Stimulated activated CD4-positive, alpha-beta T cell treated with anti-CD3 and anti-CD28 coated beads, Interleukin-2, amount 100 ng/mL, for 24 hours (primary cell): ENCODE measurements at places on chromosomes 2 and 18.
A peak's percentile ranks its signal among the peaks of the same experiment; 100 is the strongest.

- DNase-seq, result no peak
These were observed 44.5 kb downstream of the MAP3K2 start for GRCh38 chr2:127343277-127343676.

DNA sequence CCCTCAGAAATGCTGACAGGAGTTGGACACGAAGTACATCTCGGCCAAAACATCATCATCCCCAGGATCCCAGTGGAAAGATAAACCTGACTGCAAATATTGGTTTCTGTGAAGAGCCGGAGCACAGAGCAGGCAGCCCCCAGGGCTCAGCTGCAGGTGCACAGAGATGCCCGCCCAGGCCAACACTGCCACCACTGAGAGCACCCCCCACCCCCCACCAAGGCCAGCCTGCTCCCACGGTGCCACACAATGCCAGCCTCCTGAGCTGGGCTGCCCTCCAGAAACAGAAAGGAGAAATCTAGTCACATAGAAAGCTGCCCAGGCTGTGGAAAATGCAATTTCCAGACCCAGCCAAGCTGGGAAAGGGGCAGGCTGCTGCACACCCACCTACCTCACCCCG, 71.7 kb downstream of the GALNT14 start:
- DNase-seq, result no peak

DNA sequence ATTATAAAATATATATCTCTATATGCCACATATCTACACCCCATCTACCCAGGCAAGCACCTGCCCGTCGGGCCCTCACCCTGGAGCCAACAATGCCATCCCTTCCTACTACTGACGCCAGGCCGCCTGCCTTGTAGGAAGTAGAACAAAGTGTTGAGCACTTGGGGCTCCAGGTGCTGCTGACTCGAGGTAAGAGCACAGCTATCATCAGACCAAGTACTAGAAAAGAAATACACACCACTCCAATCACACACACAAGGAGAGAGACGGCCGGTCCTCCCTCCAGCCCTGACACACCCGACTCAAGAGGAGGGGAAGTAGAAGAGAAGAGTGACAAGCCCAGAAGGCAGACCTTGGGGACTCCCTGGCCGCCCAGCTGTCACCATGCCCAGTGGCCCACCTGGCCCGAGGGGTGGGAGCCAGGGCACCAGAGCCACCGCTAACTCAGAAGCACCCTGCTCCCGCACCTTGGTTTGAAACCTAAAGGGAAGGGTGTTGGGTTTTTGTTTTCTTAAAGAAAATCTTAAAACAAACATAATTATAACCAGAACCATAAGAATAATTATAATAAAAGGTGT, 64.0 kb upstream of the POMC start:
- no peak for DNase-seq

GRCh38 chr2:40265602-40266001, 186.3 kb downstream of the SLC8A1 start:
- no peak for DNase-seq

DNA sequence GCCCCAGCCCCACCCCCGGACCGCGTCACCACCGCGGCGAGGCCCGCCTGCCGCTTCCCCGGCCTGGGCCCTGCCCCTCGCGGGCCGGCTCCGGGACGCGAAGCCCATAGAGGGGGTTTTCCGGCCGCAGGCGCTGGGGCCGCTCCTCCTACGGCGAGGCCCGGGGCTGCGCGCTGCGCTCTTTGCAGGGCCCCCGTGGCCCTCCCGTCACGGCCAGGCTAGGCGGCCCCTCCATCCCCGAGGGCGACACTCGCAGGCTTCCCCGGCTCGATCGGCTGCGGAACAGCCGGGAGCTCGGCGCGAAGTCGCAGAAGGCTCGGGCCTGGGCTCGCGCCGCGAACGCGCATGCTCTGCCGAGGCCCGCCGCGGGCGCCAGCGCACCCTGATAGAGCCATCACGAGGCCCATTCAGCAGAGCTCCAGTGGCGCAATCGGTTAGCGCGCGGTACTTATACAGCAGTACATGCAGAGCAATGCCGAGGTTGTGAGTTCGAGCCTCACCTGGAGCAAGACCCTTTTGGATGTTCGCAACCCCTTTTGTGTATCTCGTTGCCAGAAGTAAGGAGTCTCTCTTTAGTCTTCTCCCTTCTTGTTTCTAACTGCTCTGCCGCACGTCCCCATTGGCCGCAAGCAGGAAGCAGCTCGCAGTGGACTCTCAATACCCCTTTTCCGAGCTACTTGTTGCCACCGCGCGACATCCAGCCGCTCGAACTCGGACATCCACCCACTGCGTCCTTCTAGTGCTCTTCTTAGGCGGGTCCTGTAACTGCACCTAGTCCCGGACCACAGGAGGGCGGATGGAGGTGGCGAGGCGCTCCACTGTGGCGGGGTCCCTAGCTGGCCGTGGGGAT, 18.0 kb upstream of the HAAO start:
- DNase-seq, result peak; percentile 95

DNA sequence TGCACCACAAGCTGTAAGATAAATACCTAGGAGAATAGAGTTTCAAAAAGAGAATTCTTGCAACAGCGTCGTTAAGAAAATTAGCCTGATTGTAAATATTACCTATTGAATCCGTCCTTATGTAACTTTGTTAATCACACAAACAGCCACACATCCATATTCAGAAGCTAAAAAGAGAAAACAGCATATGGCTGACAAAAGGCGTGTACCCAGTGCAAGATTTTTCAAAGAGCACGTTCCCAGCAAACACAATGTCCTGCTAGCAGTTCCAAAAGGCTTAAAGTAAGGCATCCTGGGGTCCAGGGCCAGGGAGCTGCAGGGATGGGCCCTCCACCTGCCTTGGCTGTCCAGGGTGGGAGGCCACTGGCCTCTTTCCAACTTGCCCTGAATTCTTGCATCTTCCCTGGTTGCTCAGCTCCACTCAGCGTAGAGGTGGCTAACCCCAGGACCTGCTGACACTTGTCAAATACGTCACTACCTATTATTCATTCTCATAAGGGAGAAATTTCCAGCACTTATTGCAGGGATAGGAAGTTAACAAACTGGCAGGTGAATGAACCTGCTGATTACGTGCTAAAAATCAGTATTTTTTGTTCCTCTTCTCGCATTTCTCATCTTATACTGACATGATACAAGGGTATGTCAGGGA, 102.1 kb upstream of the NEDD4L start:
- DNase-seq, result no peak

DNA sequence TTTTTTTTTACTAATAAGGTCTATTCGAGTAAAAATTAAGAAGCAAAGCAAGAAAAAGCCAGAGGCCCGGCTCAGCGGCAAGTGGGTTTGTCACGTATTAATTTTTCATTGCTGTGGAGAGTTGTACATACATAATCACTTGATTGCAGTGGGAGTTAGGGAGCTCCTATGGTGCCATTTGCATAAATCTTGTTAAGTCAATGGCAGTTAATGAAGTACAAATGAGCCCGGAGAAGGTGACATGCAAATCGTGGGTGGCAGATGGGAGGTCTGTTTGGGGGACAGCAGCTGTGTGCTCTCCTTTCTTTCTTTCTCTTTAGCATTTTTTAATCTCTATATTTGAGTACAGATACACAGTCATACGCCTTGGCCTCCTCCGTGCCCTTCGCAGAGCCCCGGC, 317.0 kb downstream of the AGAP1 start:
- no peak for DNase-seq

GRCh38 chr2:195813421-195813820, 156.4 kb downstream of the SLC39A10 start:
- no peak for DNase-seq

DNA sequence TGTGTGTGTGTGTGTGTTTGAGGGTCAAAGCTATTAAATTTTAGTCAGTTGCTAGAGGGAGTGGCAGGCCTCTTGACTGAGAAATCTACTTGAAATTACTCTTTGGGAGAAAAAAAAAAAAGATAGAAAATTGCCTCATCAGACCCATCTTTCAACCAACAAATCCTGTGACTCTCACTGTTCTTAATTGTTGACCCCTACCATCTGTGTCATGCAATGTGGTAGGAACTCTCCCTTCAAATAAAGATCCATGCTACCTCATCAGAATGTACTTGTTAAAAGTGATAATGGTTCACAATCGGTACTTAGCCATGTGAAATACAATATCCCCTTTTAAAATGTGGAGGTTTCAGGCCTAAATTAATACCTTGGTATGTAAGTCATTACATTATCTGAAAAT, 670.8 kb upstream of the FANCL start:
- DNase-seq, result no peak

DNA sequence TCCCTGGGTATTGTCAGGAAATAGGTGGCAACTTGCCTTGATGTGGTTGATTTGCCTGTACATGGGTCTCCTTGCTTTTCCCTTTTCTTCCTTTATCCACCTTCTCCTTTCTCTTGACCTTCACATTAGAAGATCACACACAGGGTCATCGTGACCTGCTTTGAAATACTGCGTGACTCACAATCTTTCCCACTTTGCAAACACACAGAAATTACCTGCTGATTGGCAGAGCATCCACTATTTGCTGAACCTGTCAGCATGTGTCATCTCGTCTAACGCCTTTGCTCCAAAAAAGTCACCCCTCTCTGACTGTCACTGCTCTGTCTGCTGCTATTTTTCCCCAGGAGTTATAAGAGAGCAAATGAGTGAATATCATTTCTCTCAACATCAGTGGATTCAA, 60.8 kb downstream of the MYO3B start:
- DNase-seq, result no peak

- no peak for DNase-seq
These were observed 12.5 kb downstream of the MOCOS start for GRCh38 chr18:36199691-36200295.

- no peak for DNase-seq
These were observed 515.6 kb upstream of the NRP2 start for GRCh38 chr2:205166745-205167144.

DNA sequence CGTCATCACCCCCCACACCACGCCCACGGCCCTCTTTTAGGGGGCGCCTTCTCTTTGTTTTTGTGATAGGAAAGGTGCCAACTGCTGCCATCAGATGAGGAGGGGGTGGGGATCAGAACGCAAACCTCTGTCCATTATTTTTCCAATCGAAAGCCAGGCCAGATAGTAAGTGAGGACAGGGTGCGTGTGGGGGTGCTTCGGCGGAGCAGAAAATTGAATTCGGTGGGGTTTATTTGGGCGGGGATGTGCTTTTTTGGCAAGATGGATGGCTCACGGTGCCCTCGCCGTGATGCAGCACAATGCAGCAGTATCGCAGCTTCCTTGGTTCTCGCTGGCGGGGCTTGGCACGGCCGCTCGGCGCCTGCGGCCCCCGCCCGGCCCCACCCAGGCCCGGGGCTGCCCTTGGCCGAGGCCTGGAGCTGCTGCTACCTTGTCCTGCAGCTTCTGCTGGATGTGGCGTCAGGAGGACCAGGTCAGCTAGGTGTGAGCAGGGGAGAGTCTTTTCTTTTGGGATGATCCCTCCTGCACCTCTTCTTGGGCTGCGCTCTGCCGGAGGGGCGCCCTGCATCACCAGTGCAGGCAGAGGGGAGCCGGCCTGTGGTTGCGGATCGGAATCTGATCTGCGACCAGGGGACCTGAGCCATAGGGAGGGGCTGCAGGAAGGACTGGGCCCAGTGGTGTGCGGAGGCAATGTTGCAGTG, 1.3 kb downstream of the SPTBN1 start:
- DNase-seq, result peak; percentile 16

- DNase-seq, result no peak
These were observed 111.5 kb downstream of the GFPT1 start for GRCh38 chr2:69275490-69275889.

GRCh38 chr2:74532222-74532621, 2.5 kb downstream of the HTRA2 start:
- DNase-seq, result no peak

- no peak for DNase-seq
These were observed 123.6 kb downstream of the LPIN1 start for GRCh38 chr2:11870064-11870463.

- no peak for DNase-seq
These were observed 95.3 kb upstream of the BZW1 start for GRCh38 chr2:200716386-200716785.

DNA sequence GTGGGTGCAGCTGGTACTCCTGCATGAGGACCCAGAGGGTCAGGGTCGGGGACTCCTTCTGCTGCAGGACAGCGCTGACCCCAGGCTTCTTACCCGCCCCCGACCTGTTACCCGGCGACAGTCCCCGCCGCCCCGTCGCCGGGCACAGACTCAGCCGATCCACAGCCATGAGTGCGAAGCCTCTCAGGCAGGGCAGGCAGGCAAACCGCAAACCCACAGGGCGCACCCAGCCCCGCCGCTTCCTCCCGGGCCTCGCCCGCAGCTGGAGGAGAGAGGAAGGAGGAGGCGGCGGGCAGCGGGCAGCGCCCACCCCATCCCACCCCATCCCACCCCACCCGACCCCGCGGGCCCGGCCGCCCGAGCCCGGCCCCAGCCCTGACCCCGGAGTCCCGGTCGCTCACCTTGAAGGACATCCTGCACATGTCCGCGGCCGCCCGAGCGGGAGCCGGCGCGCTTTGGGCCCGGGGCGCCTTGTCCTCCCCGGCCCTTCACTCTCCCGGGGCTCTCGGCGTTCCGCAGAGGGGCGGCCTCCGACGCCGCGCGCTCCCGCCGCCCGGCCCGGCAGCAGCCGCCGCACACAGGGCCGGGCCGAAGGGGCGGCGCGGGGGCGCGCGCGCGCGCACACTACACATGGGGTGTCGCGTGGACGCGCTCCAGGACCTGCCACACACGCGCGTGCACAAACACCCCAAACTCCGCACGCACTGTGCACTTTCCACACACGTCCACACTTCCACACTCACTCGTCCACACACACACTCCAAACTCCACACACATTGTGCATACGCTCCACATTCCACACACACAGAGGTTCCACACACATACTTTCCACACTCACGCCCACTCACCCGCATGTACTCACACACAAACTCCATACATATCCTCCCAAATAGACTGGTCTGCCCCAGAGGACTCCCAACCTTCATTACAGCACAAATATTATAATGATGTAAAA, at the start of gene ANKRD29:
Gene ANKRD29, minus strand, starts transcription at position 603 of the 955 bp plus-strand sequence. Its CDS starts 181 bp downstream, at position 422.
- peak; percentile 65 for DNase-seq

DNA sequence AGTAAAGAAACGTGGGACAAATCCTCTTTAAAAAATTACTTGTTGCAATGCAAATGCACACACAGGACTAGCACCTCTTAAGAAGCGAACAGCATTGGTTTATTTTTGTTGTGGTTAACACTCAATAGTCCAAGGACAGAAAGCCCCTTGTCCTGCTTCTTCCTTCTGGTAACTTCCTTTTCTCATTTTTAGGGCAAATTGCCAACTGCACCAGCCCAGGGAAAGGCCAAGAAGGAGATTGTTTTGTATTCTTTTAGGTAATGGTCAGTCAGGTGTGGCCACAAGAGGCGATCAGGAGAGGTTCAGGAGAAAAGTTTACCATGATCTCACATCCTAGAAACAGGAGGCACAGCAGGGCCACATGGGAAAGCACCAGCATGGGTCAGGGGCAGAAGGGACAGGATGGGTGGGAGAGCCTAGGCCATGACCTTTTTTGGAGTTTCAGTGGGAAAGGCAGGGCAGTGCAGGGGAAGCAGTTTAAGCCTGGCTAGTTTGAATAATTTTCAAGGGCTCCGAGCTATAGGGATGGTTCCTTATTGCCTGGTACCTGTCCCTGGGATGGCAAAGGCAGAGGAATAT, 73.0 kb downstream of the CHRNA1 start:
- DNase-seq, result no peak

- no peak for DNase-seq
These were observed 655.3 kb upstream of the SETBP1 start for GRCh38 chr18:44025421-44025820.

- no peak for DNase-seq
These were observed 3.1 kb downstream of the B3GNT7 start for GRCh38 chr2:231398585-231398984.

- no peak for DNase-seq
These were observed 863.3 kb downstream of the CNTNAP5 start for GRCh38 chr2:124888431-124888830.

GRCh38 chr18:45571714-45572113, 43.6 kb upstream of the SLC14A2 start:
- no peak for DNase-seq
